ENCODE measurements at places on chromosomes 7 and 10.
A peak's percentile ranks its signal among the peaks of the same experiment; 100 is the strongest.

DNA sequence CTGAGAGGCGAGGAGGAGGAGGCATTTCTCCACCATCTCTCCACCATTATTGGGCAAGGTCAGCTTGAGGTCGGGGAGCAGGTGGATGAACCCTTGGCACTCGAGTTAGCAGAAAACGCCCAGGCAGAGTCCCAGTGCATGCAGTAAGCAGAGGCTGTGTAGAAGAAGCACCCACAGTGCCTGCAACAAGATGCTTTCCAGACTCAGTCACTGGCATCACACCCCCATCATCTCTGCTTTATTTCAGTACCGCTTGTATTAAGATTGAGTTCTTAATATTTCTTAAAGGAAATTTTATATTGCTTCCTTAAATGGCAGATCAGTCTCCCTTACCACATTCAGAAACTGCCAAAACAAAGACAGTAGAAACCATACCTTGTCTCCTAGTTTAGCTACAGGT is 122.3 kb upstream of the PPIF start:
- DNase-seq, result no peak

DNA sequence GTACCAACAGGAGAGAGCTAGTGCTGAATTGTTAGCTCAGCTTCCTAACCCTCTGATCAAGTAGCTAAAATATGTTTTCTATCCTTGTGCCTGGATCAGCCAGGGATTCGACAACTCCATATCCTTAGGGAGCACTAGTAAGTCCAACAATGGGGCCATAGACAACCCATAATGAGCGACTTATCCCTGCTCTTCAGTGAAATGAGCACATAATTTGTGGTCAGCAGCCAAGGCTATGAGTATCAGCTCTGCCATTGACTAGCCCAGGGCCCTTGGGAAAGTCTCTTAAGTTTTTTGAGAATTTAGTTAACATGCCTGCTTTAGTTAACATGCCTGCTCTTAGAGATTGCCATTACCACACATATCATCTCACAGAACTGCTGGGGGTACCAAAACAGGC is 39.3 kb downstream of the COL1A2 start:
- DNase-seq, result no peak

GRCh38 chr10:111323389-111323966 is 246.6 kb downstream of the ADRA2A start:
- DNase-seq, result peak; percentile 24

DNA sequence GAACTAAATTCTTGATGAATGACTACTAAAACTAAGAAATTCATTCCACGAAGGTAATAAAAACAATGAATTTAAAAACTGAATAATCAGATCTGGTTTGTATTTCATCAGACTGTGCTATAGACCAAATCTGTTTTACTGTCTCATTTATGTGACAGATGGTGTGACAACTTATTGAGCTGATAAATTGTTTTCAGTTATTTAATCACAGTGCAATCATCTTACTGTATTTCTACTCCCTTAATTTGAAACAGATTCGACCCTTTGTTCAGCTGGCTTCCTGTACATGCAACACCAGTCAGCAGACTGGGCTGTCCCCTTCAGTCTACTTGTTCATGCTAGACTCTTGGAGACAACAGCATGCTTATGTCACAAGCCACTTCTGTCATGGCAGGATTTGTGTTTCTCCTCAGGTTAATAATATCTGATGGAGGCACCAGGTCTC is 150.9 kb downstream of the MBL2 start:
- no peak for DNase-seq

- no peak for DNase-seq
These were observed 15.9 kb downstream of the AQP1 start for GRCh38 chr7:30927559-30927958.

DNA sequence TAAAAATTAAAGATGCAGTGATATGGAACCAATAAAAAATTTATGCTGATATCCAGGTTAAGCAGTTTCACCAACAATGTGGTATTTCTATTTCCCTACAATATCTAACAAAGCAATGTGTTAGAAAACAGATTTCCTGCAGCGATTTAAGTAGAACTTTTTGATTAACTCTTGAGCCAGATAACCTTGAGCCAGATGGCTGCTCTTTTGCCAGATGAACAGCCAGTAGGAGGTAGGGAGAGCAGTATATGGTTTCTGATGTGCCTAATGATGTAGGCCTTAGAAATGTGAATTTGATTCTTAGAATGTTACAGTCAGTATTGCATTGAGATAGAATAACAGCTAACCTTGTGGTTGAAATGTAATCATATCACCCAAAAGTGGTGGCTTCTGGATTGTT is 31.1 kb downstream of the STAMBPL1 start:
- DNase-seq, result no peak

- no peak for DNase-seq
These were observed 212.3 kb downstream of the TCERG1L start for GRCh38 chr10:131099028-131099726.
